Stimulated activated CD4-positive, alpha-beta T cell treated with anti-CD3 and anti-CD28 coated beads, TNF-alpha, amount 100 ng/mL, for 24 hours (primary cell): ENCODE measurements at places on chromosomes 12 and 14.

DNA sequence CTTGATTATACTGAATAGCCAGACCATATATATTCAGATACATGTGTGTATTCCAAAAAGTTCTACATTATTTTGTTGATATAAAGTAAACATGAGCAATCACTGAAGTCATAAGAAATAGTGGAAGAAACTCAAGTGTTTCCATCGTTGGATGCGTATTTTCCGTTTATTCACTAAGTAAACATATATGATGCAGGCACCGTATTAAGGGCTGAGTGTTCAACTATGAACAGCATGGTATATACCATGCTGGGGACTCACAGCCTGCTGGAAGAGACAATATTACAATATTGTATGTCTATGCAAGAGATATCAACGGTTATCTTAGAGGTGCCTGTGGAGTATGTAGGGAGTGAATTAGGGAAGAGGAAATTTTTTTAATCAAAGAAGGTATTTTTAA, 1.2 kb downstream of the PYROXD1 start:
- no peak for DNase-seq

- DNase-seq = no peak
Measured at GRCh38 chr12:102891756-102892155, 25.3 kb downstream of the PAH start.

GRCh38 chr14:92472860-92473259, 40.7 kb upstream of the RIN3 start:
- no peak for DNase-seq

- no peak for DNase-seq
Measured at GRCh38 chr14:98931126-98931525, 340.9 kb downstream of the BCL11B start.

DNA sequence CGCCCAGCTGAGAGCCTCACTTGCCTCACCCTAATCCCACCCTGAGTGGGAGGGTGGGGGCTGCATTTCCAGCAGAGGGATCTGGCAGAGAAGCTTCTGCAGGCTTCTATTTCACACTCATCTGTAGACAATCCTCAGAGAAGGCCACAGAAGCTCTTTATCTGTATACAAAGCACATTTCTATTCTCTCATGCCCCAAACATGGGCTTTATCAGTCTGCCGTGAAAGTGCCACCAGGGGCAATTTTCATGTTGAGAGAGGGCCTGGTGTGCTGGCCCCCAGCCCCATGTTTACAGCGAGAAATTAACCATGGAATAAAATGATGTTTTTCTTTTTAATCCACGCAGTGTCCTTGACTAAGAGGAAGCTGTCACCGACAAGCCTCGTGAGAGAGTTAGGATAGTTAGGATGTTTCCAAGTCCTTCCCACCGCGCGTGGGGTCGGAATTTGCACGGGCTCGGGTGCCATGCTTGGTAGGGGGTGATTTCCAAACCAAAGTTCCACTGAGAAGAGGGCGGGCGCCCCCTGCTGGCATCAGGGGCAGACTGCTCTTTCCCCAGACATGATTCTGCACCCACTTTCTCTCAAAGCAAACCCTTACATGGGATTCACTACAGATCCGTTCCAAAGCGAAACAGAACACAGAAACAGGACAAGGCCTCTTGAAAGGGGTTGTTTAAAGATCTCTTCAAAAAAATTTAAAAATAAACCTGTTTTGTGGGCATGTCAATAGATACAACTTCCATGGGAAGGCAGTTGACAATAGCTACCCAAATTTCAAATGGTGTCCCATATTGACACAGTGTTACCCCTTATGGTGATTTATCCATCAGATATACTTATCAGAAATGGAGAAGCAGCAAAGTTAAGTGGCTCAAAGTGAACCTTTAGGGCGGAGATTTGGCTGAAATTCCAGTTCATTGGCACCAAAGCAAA, 19.4 kb downstream of the BDKRB1 start:
- peak; percentile 56 for DNase-seq

DNA sequence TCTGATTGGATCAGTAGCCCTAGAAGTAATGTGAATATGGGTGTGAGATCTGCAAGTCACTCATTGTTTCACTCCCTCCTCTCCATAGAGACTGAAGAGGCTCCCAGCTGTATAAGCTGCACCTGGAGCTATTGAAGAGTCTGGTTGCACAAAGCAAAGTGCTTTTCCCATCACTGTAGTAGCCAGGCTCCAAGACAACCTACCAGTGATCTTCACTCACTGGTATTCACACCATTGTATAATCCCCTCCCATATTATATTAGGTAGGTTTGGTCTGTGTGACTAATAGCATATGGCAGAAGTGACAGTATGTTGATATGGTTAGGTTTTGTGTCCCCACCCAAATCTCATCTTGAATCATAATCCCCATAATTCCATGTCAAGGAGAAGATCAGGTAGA, 64.4 kb downstream of the ZFC3H1 start:
- DNase-seq = no peak

DNA sequence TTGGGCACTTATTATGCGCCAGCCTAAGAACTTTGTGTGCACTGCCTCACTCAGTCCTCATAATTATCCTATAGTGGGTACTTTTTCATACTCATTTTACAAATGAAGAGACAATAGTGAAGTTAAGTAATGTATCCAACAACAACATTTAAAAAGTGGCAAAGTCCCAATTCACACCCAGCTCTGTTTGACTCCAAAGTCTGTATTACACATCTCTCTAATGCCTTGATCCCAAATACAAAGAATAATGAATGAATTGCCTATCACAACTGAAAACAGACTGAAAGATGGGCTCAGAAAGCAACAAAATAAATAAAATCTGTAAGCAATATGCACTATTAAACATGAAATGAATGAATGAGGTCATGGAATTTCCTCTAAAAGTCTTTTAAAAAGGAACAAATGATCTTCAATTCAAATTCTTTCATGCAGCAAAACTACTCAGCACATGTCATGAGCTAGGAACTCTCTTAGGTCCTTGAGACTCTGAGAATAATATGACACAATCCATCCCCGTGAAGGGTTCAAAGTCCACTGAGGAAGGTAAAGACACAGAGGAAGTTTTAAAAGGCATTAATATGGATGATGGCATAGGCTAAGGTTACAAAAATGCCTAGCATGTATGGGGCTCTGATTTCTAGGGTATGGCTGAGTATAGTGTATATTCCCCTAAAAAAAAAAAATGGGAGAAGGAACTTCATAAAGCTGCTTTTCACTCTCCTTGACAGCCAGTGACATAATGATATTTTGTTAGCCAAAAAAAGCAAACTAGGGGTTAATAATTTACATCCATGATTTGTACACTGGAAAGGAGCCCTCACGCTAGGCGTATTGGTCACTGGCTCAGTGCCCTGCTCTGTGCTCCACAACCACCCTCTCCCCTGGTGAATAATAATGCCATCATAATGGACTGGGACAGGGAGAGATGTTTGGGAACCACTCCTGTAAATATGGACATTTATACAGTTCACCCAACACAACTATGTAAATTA, 103.4 kb downstream of the SLC2A13 start:
- DNase-seq = no peak

- no peak for DNase-seq
Measured at GRCh38 chr12:53055471-53056266, 5.8 kb downstream of the TNS2 start.

- DNase-seq = no peak
Measured at GRCh38 chr14:81509838-81510452, 23.7 kb downstream of the SEL1L start.

- DNase-seq = no peak
Measured at GRCh38 chr12:101539148-101539547, 55.6 kb upstream of the MYBPC1 start.

- DNase-seq = no peak
Measured at GRCh38 chr12:115320451-115320850, 636.5 kb upstream of the TBX3 start.

- no peak for DNase-seq
Measured at GRCh38 chr14:37048666-37049071, 123.7 kb downstream of the SLC25A21 start.

DNA sequence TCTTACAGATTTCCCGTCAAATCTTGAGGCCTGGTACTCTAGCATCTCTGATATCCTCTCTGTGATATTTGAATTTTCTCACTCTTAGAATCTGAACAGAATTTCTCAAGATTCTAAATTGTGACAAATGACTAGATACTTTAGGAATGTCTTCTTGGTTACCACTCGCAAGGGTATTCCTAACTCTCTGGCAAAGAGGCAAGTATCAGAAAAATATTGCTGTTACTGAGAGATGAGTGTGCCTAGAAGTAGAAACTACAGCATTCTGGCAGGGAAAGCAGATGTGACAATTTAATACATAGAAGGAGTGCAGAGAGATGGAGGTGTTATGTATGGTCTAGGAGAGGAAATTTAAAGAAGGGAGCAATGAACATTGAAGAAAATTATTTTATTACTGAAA, 467.8 kb downstream of the LRIG3 start:
- DNase-seq = no peak

DNA sequence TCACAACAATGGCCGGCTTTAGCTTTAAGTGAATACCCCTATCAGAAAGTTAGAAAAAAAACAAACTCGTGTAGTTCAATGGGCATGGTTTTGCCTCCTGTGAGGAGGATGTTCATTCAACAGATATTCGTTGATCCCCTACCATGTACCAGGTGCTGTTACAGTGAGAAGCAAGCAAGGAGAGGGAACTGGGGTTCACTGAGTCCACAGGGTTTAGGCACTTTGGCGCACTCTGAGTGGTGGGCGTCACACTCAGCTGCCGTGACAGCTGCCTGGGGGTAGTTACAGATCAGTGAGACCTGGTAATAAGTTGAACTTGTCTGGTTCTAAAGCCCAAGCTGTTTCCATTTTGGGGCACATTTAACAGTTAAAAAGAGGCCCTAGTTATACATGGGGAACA, 74.2 kb downstream of the PAPOLA start:
- DNase-seq = no peak

DNA sequence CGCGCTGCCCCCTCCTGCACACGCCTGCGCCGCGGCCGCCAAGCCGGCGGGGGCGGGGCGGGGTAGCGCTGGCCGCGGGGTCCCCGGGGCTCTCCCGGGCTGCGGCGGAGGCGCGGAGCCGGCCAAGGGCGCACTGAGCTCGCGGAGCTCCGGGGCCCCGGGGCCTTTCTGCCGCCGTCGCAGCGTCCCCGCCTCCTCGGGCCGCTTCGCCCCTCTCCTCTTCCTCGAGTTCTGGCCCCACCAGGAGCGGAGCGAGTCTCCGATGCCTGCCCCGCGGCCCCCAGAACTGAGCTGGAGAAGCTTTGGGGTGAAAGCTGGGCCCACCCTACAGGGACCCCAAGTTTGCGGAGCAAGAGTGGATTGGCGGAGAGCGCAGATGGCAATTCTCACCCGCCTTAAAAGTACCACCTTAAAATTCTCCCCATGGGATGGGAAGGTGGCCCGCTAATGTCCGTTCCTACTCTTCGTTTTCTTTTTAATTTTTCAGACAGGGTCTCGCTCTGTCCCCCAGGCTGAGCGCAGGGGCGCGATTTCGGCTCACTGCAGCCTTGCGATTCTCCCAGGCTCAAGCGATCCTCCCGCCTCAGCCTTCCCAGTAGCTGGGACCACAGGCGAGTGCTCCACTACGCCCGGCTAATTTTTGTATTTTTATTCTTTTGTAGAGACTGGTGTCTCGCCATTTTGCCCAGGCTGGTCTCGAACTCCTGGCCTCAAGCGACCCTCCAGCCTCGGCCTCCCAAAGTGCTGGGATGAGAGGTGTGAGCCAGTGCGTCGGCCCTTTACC, 129.6 kb downstream of the NDUFA12 start:
- DNase-seq = no peak

DNA sequence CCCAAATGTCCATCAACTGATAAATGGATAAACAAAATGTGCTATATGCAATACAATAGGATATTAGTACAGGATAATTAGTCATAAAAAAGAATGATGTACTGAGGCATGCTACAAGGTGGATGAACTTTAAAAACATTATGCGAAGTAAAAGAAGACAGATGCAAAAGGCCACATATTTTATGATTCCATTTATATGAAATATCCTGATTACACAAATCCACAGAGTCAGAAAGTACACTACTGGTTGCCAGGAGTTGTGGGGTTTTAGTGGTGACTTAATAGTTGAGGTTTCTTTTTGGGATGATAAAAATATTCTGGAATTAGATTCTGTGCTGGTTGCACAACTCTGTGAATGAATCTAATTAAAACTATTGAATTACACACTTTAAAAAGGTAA, 12.6 kb downstream of the TRIM9 start:
- DNase-seq = no peak

DNA sequence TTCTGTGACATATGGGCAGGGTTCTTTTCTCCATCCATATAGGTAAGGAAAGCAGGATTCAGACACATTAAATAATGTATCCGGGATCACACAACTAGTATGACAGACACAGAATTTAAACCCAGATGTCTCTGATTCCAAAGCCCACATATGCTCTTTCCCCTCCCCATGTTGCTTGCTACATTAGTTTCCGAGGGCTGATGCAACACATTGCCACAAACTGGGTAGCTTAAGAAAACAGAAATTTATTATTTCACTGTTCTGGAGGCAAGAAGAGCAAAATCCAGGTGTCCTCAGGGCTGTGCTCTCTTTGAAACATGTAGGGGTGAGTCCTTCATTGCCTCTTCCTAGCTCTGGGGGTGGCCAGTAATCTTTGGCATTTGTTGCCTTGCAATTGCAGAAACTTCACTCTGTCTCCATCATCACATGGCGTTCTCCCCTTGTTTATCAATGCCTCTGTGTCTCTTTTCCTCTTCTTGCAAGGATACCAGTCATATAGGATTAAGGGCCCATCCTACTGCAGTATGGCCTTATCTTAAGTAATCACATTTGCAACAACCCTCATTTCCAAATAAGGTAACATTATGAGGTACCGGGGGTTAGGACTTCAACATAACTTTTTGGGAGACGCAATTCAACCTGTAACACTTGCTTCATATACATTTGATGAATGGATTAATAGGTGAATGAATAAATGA, 83.0 kb upstream of the CCND2 start:
- no peak for DNase-seq
